ENCODE measurements at places on chromosomes 6 and 20.

DNA sequence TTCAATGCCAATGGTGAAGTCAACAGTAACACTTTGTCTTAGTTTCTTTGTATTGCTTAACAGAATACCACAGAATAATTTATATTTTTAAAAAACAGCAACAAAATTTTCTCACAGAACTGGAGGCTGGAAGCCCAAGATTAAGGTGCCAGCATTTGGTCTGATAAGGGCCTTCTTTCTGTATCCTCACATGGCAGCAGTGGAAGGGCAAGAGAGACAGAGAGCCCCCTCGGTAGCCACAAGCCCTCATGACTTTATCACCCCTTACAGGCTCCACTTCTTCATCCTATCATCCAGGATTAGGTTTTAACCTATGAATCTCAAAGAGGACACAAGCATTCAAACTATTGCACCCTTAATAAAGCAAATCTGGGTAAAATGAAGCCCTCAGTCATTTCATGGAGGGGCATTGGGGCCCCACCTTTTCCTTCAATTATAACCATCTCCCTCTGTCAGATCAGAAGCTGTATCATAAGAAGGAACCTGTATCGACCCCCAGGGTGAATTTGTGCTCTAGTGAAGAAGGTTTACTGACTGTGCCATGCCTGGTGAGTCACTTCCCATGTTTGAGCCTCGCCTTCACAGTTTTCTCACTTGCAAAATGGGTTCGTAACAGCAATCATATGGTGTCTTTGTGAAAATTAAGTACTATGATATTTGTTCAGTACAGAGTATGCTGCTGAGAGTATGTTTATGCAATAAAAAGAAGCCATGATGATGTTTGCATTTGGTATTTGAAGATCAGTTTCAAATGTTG is 178.2 kb downstream of the LRFN2 start:
- no peak for DNase-seq

DNA sequence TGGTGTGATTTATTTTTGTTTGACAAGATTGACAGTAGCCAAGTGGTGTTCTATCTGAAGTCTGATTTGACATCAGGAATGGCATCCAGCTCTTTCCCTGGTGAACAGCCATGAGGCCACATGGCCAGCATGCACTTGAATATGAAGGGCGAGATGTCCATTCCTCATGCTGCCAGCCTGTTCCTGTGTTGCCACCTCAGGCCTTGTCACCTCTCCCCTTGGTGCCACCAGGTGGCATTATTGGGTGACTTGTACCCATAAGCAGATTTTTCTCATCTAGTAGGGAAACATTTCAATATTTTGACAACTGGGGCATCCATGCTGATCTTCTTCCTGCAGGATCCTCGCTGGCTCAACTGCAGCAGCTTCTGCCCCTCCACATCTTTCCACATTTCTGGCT is 199.1 kb downstream of the ERMARD start:
- no peak for DNase-seq

DNA sequence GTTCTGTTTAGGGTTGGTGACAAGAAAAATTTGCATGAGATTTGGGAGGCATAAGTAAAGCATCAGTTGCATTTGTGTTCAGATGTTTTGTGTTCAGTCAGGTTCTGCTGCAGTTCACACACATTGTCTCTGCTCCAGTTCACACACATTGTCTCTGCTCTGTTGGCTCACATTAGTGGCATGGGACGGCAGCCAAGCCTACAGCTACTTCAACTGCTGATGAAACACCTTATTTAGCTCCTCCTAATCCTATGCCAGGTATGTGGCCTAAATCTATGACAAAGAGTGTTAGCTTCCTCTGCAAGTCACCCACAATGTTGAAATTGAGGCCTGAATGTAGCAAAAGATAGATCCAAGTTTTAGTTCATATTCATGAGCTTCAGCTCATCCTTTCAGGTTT is 278.1 kb upstream of the SYNCRIP start:
- DNase-seq = no peak

- no peak for DNase-seq
Observed at GRCh38 chr6:49001856-49002541, 461.1 kb downstream of the MMUT start.

DNA sequence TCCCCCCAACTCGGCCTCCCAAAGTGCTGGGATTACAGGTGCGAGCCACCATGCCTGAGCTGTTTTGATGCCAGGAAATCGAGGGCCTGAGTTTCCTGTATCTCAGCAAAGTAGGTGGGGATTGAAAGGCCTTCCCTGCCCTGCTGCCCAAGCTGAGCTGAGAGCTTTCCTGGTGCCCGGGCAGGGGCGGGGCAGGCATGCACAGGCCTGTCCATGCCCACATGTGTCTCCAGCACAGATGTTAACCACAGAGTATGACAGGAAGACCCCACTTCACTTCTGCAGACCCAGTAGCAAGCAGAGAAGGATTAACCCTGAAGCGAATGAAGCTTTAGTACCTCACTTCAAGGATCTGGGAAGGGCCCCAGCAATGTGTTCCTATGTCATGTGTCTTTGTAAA is 66.0 kb downstream of the GPR6 start:
- DNase-seq = no peak

- DNase-seq = no peak
Observed at GRCh38 chr6:83221276-83221675, 28.1 kb downstream of the RWDD2A start.

DNA sequence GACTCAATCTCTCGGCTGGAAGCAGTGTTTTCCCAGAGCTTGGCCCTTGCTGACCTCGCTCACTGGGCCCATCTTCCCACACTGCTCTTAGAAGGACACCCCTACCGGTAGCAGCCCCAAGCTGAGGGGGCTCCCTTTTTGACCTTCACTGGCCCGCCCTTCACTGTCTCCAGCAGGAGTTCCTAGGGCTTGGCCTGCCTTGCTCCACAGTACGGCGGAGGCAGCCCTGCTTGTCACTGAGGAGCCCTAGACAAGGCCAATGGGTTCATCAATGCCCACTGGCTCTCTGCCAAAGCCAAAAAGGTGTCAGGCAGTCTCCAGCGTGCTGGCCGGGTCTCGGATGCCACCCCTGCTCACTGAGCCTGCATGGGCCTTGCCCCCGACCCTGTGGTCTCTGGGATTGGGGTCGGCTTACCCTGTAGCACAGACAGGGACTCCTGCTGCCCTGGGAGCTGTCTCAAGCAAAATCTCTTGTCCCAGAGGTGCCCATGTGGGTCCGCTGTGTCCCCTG is 2.1 kb downstream of the MMP24OS start:
- DNase-seq = no peak

GRCh38 chr20:62500237-62500864 is 24.6 kb upstream of the GATA5 start:
- peak; percentile 18 for DNase-seq

GRCh38 chr6:110608151-110608550 is 131.7 kb upstream of the SLC22A16 start:
- DNase-seq = no peak

GRCh38 chr6:150030611-150031010 is 5.3 kb upstream of the RAET1L start:
- no peak for DNase-seq

- DNase-seq = no peak
Observed at GRCh38 chr20:3733119-3733995, 872 bp downstream of the HSPA12B start.

GRCh38 chr20:43725666-43726065 is 1.1 kb downstream of the GTSF1L start:
- DNase-seq = no peak

- DNase-seq = no peak
Observed at GRCh38 chr6:24920136-24920535, 15.6 kb downstream of the RIPOR2 start.

GRCh38 chr6:150641398-150642139 is 41.9 kb downstream of the PLEKHG1 start:
- DNase-seq = peak; percentile 18

DNA sequence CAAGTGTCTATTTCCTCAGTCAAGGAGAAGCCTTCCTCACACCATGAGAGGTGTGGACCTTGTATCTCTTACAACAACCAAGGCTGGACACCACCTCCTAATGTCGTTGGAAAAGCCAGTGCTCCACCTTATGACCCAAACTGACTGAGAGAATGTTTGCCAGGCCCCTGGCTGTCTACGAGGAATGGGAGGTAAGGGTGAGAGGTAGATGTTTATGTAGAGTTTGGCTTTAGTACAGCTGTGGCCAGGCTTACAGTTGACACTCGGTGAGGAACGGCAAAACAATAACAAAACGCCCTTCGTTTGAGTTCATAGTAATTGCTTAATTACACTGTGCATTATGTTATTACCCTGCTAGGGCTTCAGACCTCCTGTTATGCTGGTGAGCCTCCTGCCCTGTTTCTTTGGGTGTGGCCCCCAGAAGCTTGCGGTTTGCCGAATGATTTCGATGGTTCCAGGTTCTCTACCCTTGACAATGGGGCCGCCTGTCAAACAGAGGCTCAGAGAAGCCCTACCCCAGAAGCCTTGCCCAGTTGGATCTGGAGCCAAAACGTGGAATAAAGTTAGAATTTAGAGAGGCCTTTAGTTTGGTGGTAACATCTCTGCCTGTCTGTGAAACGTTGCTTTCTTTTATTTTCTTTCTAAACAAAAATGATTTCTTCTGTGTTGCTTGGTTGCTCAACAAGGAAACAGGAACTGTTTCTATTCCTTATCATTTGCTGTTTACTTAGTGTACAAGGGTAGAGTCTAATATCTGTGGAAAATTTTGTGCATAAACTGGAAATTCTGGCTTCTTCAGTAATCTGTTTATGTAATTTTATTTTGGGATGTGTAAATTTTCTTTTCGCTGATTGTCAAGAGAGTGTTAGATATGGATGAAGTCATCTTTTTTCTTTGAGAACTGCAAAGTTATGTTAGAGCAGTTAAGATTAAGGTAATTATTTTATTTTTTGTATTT is 60.4 kb upstream of the FOXQ1 start:
- DNase-seq = no peak

Measured in astrocyte of the spinal cord (primary cell).